AG20443 (cell line): ENCODE measurements at places on chromosomes 1 and 21.
A peak's percentile ranks its signal among the peaks of the same experiment; 100 is the strongest.

- DNase-seq = no peak
These were observed 2.1 kb upstream of the RAB3GAP2 start for GRCh38 chr1:220274251-220274855.

- peak; percentile 63 for DNase-seq
These were observed at the start of gene NMNAT2 for GRCh38 chr1:183417772-183418491. NMNAT2 (minus strand) TSS chr1:183418380; CDS start chr1:183418267, 113 bp downstream.

DNA sequence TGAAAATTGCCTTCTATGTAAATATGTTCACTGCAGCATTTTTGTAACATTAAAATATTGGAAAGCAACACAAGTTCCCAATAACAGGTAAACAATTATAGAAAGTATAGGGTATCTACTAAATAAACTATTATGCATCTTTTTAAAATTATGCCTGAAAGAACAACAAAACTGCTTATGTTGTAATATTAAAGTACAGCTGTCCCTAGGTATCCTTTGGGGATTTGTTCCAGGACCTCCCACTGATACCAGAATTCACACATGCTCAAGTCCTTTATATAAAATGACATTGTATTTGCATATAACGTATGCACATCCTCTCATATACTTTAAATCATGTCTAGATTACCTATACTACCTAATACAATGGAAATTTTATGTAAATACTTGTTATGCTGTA is 121.8 kb upstream of the TNFSF4 start:
- no peak for DNase-seq

- DNase-seq = peak; percentile 80
These were observed 21.5 kb downstream of the OLIG2 start for GRCh38 chr21:33047231-33047630.

GRCh38 chr1:97097404-97097925 is 375.9 kb downstream of the PTBP2 start:
- DNase-seq = no peak

- peak; percentile 77 for DNase-seq
These were observed at the start of gene FAAH for GRCh38 chr1:46394108-46394871. FAAH (plus strand) TSS chr1:46394317; CDS start chr1:46394349, 32 bp downstream.

- no peak for DNase-seq
These were observed 3.7 kb downstream of the OLIG2 start for GRCh38 chr21:33029385-33029921.

GRCh38 chr1:37734629-37735591 is 30.0 kb downstream of the EPHA10 start:
- no peak for DNase-seq

DNA sequence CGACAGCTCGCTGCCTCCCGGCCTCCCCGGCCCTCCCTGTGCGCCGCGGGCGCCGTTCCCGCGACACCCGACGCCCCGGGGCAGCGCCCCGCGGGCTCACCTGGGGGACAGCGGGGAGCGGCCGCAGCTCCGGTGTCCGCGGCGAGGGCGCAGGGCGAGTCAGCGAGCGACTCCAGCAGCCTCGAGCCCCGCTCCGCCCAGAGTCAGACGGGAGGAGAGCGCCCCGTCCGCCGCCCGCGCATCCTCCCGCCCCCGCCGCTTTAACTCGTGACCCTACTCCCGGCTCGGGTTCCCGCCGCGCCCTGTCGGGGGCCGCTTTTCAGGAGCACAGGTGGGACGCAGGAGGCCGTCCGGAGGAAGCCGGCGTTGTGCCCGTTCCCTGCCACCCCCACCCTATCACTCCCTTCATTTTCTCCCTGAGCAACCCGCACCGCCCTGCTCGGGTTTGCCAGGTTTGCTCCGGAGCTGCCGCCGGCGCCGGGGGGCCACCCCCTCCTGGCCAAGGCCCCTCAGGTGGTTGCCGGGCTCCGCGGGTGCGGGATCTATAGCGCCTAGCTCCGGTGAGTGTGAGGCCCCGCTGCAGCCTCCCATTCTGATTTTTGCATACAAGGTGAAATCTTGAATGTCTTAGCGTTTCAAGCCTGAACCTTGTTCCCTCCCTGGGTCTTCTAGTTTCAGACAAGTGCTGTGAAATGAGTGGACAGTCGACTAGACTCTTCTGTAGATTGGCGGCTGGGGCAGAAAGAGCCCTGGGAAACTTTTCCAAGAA is at the start of gene MCOLN3:
Gene MCOLN3, minus strand, starts transcription at position 205 of the 769 bp plus-strand sequence. CDS start 3,140 bp downstream, outside the sequence.
- DNase-seq = peak; percentile 52

GRCh38 chr1:224544346-224545110 is 71.6 kb upstream of the CNIH3 start:
- peak; percentile 35 for DNase-seq

DNA sequence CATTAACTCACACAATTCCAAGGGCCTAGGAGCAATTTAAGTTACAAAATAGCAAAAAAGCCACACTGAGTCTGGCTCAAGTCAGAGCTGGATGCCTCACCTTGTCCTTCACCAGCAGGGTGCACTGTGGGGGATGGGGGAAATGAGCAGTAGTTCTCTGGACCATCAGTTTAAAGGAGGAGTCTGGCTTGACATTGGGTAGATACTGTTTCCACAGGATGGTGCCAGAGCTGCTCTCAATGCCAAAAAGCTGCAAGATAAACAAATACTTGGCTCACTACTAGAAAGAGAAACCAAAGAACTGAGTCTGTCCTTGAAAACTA is 18.8 kb downstream of the EMC1 start:
- DNase-seq = peak; percentile 42

DNA sequence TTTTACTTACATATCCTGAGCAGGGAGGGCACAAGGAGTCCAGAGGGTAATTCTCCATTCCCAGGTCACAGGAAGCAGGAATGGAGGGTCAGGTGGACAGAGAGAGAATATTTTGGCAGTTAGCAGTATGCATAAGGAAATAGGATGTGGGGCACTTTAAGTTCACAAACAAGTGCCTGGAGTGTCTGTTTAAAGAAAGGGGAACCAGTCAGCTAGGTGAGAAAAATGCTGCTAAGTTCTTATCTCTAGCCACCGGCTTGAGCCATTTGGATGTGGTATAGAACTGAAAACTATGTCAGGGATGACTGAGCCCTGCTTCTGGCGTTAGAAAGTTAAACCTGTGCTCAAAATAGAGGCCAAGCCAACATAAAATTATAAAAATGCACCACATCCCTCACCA is 739.7 kb upstream of the NCAM2 start:
- no peak for DNase-seq

GRCh38 chr1:12302798-12303447 is 73.1 kb downstream of the VPS13D start:
- DNase-seq = no peak

DNA sequence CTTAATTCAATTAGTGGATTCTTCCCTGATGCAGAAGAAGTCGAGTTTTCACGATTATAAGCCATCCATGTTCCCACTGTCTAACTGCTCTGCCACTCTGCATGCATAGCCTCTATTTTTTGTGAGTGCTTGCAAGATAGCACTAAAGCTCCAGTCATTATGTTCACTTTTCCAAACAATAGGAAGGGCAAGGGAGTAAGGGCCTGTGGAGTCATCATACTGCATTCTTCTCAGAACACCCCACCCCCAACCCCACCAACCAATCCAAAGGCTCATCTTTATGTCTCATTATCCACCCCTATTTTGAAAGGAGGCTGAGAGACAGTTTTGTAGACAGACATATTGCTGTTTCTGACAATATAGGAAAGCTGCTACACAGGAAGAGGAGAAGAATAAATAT is 471.7 kb upstream of the ADGRL2 start:
- DNase-seq = no peak

DNA sequence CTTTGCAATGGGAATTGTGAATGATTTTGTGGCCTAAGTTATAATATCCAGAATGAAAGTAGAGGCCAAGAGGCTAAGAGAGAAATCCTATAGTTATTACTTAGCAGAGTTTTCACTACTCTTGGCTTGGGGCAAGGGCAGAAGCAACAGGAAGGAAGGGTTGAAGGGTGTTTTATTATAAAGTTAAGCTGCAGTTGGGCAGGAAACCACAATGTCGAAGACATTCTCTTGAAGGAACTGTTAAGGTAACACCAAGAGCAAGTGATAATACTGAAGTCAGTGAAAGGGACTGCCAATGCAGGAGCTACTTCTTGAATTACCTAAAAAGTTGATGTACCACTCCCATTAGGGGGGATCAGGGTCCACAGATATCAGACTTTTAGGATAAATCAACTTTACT is 8.3 kb downstream of the XCL2 start:
- no peak for DNase-seq

DNA sequence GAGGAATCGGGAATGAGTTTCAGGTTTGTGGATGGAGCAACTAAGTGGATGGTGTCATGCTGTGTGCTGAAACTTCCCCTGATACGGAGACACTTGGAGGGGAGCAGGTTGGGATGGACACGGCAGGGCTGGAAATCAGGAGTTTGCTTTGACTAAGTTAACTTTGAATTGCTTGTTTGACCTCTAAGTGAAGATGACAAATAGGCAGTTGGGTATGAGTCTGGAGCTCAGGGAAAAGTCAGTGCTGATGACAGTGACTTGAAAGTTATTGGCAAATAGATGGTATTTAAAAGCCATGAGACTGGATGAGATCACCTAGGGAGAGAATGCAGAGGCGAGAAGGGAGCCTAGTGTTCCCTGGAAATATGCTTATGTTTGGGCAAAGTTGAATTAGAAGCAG is 12.8 kb upstream of the ZSCAN20 start:
- DNase-seq = peak; percentile 60

GRCh38 chr1:174157157-174157806 is 2.0 kb upstream of the RABGAP1L start:
- no peak for DNase-seq

- no peak for DNase-seq
These were observed 111.8 kb downstream of the OSBPL9 start for GRCh38 chr1:51728611-51729155.

GRCh38 chr1:163231385-163231784 is 28.7 kb upstream of the RGS5 start:
- DNase-seq = peak; percentile 66

DNA sequence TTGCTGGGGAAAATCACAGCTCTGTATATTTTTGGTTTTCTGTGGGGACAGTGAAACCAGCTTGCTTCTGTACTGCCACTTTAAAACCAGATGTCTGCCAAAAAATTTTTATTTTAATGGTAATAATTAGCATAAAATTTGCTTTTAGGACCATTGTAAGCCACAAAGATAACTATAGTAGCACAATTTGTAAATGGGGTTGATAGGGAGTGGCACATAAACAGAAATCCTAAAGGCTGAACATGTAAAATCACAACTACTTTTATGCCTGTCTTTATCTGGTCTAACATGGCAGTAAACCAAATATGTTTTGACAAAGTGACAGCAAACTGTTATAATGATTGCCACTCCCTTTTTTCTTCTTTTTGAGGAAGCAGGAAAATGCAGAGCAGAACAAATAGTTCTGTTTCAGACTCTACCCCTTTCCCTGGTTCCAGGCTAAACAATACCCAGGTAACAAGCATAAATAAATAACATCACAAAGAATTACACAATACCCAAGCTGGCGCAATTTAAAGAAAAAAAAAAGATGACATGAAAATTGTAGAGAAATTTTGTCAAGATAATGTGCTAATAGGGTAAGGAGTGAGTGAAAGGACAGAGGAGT is 24.0 kb upstream of the CCDC181 start:
- no peak for DNase-seq

GRCh38 chr1:210558302-210558701 is 229.6 kb downstream of the HHAT start:
- no peak for DNase-seq

- DNase-seq = no peak
These were observed 13.6 kb downstream of the GBP1 start for GRCh38 chr1:89051300-89051954.

DNA sequence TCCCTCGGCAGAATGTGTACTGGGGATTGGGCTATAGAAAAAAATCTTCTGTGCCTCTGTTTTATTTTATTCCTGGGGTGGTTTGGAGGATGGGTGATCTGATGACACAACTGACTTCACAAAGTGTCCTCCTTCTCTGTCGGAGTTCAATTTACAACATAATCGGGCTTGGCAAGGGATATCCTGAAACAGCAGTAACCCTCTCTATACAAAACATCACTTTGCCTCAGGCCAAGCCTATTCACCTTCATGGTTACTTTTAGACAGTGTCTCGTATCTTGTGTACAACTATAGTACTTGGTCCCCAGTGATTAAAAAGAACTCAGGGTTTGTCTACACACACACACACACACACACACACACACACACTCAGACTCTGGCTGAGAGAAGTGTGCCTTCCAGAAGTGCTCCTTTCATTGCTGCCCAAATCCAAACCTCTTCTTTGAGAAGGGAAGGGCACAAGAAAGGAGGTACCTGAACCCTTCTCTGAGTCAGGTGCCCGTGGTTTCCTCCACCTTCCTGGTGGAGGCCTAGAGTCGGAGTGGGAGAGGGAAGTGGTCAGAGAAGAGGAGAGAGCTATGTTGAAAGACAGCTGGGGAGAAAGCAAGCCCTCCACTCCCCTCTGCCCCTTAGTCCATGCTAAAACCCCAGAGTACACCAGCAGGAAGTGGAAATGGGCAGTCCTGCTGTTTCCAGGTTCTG is 62.4 kb upstream of the POU2F1 start:
- no peak for DNase-seq

GRCh38 chr1:184973272-184974055 is 844 bp downstream of the NIBAN1 start:
- DNase-seq = peak; percentile 72

GRCh38 chr1:180912211-180912800 is 391 bp upstream of the KIAA1614 start:
- peak; percentile 64 for DNase-seq

- DNase-seq = no peak
These were observed 110.8 kb downstream of the XPR1 start for GRCh38 chr1:180742663-180743062.

- DNase-seq = no peak
These were observed 93.1 kb downstream of the SLC16A1 start for GRCh38 chr1:112862753-112863426.

GRCh38 chr1:41613689-41614574 is 129.4 kb upstream of the EDN2 start:
- DNase-seq = peak; percentile 43
